ENCODE measurements at places on chromosomes 11 and 22.

DNA sequence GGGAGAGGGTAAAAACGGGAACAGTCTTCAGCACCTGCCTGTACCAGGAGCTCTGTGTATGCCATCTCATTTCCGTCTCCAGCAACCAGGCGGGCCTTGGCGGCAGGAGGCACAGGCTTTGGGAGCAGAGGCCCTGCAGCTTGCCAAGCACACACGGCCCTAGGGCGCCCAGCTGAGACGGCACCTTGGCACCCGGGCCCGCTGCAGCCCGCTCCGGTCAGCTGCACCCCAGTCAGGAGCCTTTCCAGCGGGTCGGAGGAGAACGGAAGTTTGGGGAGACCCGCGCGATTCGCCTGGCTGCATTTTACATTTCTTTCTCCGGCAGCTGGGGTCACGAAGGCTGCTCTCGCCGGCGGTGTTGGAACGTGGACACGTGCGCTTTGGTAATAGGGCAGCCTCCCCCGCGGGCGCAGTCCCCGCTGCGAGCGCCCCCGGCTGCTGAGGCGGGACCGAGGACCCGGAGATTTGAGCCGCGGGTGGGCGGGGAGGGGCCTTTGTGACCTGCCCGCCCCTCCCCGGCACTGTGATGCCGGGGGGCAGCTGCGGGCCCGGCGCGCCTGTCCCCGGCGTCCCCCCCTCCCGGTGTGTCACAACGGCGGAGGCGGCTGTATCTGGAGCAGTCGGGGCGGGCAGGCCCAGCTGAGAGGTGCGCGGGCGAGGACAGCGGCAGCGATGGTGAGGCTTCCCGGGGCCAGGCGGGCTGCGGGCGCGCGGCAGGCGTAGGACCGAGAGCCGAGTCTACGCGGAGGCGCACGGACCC, at the start of gene TUBA8:
TSS of gene TUBA8 (plus strand) at position 616 of the 760 bp plus-strand sequence. CDS start at position 673, 57 bp downstream.
- peak; percentile 53 for DNase-seq
- no peaks in the 10 kb centered on the region for H3K4me1 ChIP-seq
- H3K27me3 ChIP-seq = peaks cover 2% of the 10 kb centered on the region
- H3K36me3 ChIP-seq = no peaks in the 10 kb centered on the region
- H3K27ac ChIP-seq = no peak within 1 kb of the TSS

DNA sequence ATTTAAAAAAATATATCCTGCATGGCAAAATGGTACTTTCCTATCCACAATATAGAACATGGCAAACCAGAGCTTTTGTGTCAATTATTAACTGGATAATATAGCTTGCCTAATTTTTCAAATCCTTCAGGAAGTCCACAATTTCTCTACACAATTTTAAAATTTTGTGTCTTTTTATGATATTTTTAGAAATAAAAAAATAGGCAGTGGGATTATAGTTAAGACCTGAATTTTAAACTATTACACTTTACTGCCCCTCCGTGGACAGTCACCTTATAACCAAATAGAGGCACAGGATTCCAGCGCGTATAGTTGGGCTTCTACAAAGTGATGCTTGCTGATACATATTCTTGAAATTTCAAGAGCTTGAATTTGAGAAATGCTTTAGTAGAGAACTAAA, 2.1 kb upstream of the DMC1 start:
- no peak overlapping the region for H3K4me3 ChIP-seq
- DNase-seq = peak; percentile 42
- H3K27ac ChIP-seq = no peak overlapping the region
- no peaks in the 10 kb centered on the region for H3K27me3 ChIP-seq
- H3K4me1 ChIP-seq = peaks cover 6% of the 10 kb centered on the region

GRCh38 chr11:119585043-119585781, 143.8 kb downstream of the NECTIN1 start:
- H3K36me3 ChIP-seq = no peaks in the 10 kb centered on the region
- H3K27ac ChIP-seq = no peak overlapping the region

DNA sequence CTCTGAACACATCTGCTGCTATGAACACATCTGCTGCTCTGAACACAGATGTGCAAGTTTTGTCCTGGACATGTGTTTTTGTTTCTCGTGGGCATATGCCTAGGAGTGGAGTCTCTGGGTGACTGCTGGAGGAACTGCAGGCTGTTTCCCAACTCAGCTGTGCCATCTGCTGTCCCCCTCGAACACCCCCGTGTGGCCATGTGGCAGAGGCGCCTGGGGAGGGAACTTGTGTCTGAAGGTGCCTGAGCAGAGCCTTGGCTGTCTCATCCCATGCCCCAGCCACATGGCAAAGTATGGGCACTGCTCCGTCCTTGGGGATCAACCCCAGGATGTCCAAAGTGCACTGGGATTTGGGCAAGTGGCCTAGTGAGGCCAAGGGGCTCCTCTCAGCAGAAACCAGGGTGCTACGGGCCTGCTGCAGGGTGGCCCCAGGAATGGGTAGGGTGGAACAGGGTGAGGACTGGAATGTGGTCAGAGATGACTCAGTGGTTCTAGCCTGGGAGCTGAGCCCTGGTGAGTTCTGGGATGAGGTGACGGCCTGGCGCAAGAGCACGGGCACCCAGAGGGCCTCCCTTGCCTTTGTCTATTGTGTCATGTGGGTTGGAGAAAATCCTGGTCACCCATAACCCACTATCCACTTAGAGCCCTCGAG, 14.7 kb downstream of the GATD1 start:
- H3K36me3 ChIP-seq = peaks cover 33% of the 10 kb centered on the region
- peak overlapping the region; percentile 69 for H3K27ac ChIP-seq
- peaks cover 6% of the 10 kb centered on the region for H3K4me1 ChIP-seq

GRCh38 chr11:32400196-32400595, 35.1 kb downstream of the WT1 start:
- no peaks in the 10 kb centered on the region for H3K27me3 ChIP-seq
- no peaks in the 10 kb centered on the region for H3K36me3 ChIP-seq
- H3K4me1 ChIP-seq = no peaks in the 10 kb centered on the region

DNA sequence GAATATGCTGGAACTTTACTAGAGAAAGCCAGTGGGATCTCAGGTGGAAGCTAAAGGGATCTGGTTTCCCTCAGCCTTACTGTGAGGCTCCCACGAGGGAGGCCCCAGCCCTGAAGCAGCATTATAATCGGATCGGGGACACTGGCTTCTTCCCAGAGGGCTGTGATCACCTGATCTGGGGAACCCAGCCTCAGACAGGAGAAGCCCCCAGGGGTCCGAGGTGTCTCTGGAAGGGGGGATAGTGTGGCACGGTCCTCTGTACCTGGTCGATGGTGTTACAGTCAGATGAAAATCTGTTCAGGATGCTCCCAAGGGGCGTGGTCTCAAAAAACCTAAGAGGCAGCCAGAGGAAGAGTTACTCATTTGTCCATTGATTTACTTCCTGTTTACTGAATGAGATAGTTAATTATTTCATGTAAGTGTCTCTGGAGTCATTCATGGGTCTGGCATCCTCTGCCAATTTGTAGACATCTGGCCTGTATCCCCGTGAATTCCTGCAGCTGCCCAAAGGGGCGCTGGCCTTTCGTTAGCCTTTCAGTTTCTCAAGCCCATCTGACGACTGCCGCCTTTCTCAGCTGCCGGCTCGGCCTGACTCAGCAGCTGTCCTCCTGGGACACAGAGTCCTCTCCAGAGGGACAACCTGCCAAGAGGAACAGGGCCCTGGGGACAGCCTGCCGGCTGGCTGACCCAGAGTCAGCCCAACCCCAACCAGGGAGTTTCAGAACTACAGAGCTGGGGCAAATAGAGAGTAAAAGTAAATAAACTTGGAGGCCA, 17.0 kb upstream of the KCNJ11 start:
- DNase-seq = peak; percentile 32
- H3K27ac ChIP-seq = no peak overlapping the region
- H3K36me3 ChIP-seq = no peaks in the 10 kb centered on the region
- no peaks in the 10 kb centered on the region for H3K27me3 ChIP-seq
- H3K4me3 ChIP-seq = no peak overlapping the region

DNA sequence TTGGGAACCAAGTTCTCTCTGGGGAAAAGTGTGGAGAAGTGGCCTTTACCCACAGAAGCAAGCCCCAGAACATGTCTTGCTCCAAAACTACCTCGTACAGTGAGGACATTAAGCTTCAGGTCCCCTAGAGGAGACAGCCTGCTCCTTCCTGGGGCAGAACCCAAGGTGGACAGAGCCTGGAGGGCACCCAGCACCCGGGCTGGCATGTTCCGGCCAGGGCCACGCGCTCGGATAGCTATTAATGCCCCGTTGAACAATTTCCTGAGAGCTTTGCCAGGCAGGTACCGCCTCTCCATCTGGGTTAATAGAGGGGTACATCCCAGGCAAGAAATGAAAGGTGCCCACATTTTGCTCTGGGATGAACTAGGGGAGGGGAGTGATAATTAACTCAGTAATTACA, 169.0 kb upstream of the GRK3 start:
- H3K36me3 ChIP-seq = no peaks in the 10 kb centered on the region
- H3K4me3 ChIP-seq = no peak overlapping the region

- H3K36me3 ChIP-seq = no peaks in the 10 kb centered on the region
- DNase-seq = peak; percentile 70
- H3K4me3 ChIP-seq = peak overlapping the region; percentile 91
- peaks cover 6% of the 10 kb centered on the region for H3K4me1 ChIP-seq
- H3K27ac ChIP-seq = peak overlapping the region; percentile 43
- H3K27me3 ChIP-seq = no peaks in the 10 kb centered on the region
These were observed 596 bp upstream of the TNRC6B start for GRCh38 chr22:40176921-40177737.

GRCh38 chr22:17920145-17920605, 104.2 kb downstream of the MICAL3 start:
- no peaks in the 10 kb centered on the region for H3K36me3 ChIP-seq
- no peak overlapping the region for H3K27ac ChIP-seq
- H3K27me3 ChIP-seq = no peaks in the 10 kb centered on the region
- peaks cover 36% of the 10 kb centered on the region for H3K4me1 ChIP-seq
- peak; percentile 76 for DNase-seq
- H3K4me3 ChIP-seq = no peak overlapping the region

GRCh38 chr11:48142889-48143288, 73.7 kb upstream of the OR4B1 start:
- H3K27me3 ChIP-seq = no peaks in the 10 kb centered on the region
- H3K4me1 ChIP-seq = no peaks in the 10 kb centered on the region
- DNase-seq = no peak
- H3K27ac ChIP-seq = no peak overlapping the region
- H3K4me3 ChIP-seq = no peak overlapping the region

DNA sequence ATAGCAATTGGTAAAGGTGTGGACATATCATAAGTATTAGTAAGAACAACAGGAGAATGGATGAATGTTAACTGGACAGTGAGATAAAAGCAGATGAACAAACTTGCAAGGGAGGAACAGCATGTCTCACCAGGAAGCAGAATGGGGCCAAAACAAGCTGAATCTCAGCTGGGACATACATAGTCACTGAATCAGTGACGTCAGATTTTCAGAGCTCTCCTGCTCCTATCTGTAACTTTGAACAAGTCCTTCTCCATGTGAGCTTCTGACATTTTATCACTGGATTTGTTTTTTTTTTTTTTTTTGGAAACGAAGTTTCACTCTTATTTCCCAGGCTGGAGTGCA, 118.7 kb downstream of the BBOX1 start:
- no peaks in the 10 kb centered on the region for H3K27me3 ChIP-seq
- H3K4me1 ChIP-seq = no peaks in the 10 kb centered on the region
- no peak overlapping the region for H3K27ac ChIP-seq
- H3K4me3 ChIP-seq = no peak overlapping the region

DNA sequence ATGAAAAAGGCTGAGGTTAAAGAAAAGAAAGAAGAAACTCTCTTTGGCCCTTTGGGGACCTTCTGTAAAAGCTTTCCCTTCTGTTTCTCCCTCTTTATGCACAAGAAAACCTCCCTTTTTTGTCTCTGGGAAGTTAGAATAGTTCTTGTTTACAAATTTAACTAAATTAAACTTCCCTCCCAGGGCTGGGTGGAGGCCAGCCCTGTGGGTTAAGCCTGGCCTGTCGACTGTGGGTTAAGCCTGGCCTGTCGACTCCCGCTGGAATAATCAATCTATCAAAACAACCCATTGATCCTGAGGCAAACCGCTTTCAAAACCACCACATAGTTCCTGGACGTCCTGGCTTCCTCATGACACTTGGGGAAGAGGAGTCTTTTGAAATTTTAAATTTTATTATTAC, 1.2 kb upstream of the DRG1 start:
- no peaks in the 10 kb centered on the region for H3K4me1 ChIP-seq
- no peak overlapping the region for H3K27ac ChIP-seq
- H3K36me3 ChIP-seq = no peaks in the 10 kb centered on the region
- H3K4me3 ChIP-seq = no peak overlapping the region
- DNase-seq = peak; percentile 11
- H3K27me3 ChIP-seq = no peaks in the 10 kb centered on the region

- no peaks in the 10 kb centered on the region for H3K36me3 ChIP-seq
- DNase-seq = no peak
- no peaks in the 10 kb centered on the region for H3K4me1 ChIP-seq
- H3K27ac ChIP-seq = no peak overlapping the region
These were observed 70.0 kb upstream of the HTATIP2 start for GRCh38 chr11:20293531-20293930.

- no peak overlapping the region for H3K27ac ChIP-seq
- H3K27me3 ChIP-seq = no peaks in the 10 kb centered on the region
- no peak overlapping the region for H3K4me3 ChIP-seq
- H3K36me3 ChIP-seq = no peaks in the 10 kb centered on the region
These were observed 81.1 kb downstream of the LARGE2 start for GRCh38 chr11:46003572-46003971.

DNA sequence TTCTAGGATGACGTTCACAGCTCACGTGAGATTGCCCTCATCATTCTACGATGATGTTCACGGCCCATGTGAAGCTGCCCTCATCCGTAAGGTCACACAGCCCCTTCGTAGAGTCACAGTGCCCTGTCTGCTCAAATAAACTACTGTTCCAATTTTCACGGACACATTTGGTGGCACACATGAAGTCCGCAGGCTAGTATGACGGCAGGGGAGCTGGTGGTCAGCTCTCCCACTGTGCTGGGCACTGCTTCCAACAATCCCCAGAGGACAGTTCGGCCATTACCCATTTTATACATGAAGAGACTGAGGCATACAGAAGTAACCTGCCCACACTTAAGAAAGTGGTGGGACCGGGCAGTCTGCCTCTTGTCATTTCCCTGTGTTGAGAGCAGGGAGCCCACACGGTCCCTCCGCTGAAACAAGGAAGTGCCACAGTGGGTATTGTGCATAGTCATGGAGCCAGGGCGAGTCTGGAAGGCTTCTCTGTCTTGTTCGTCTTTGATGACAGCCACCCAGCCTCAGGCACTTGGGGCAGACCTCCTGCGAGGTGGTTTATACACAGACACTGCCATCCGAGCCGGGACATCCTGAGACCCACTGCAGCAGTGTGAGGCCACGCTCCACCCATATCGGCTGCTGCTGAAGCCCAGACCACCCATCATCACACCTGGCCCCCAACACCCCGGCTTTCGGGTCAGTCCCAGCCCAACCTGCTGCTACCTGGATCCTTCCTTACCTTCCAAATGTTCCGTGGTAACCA, 114.3 kb downstream of the PHF21B start:
- H3K4me3 ChIP-seq = no peak overlapping the region
- no peak overlapping the region for H3K27ac ChIP-seq
- no peak for DNase-seq
- H3K4me1 ChIP-seq = no peaks in the 10 kb centered on the region
- no peaks in the 10 kb centered on the region for H3K27me3 ChIP-seq

- H3K4me1 ChIP-seq = no peaks in the 10 kb centered on the region
- no peaks in the 10 kb centered on the region for H3K27me3 ChIP-seq
- no peak overlapping the region for H3K4me3 ChIP-seq
- H3K27ac ChIP-seq = no peak overlapping the region
- no peak for DNase-seq
- no peaks in the 10 kb centered on the region for H3K36me3 ChIP-seq
These were observed 24.3 kb upstream of the GLYATL1 start for GRCh38 chr11:58914821-58915543.
